ENCODE measurements at places on chromosomes 7 and 10.

DNA sequence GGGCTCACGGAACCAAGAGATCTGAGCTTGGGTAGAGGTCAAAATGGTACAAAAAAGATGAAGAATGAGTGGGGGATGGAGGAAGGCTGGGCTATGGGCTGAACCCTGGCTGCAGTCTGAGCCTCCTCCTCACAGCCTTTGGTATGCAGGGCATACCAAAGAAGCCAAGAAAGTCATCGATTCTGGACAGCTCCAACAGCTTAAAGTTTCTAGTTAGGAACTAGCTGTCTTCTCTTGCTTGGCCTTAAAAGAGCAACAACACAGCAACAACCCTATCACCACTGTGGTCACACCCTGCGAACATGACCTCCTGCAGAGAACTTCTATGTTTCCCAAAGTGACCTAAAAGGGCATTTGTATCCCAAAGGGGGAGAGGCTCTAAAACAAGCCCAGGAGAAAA is 126.1 kb upstream of the EFCAB10 start:
- DNase-seq, result no peak

GRCh38 chr7:157789094-157789493 is 452.3 kb downstream of the DNAJB6 start:
- DNase-seq, result no peak

- DNase-seq, result no peak
These were observed 19.9 kb downstream of the TMEM72 start for GRCh38 chr10:44930904-44931620.

- DNase-seq, result no peak
These were observed 71.5 kb downstream of the EBF3 start for GRCh38 chr10:129892548-129893052.
